Smooth muscle cell of bladder (primary cell): ENCODE measurements at places on chromosomes 7 and 10. TPM values are rescaled to one million over a fixed set of nuclear protein-coding genes. Genes with fewer than 3 reads are reported as not detected.

Gene FAM221A
- total RNA-seq: 0.65 and 1.7 TPM in 2 replicates

Gene GHRHR
- total RNA-seq: not detected in 2 replicates

Gene BRAT1
- 15.4 and 23.3 TPM in 2 replicates for total RNA-seq

Gene NKX2-3
- not detected in 2 replicates for total RNA-seq

Gene SEC23IP
- total RNA-seq: 17.9 and 42.5 TPM in 2 replicates

Gene PRPS1L1
- total RNA-seq: 0.09 TPM in 1 of 2 replicates, not detected in the other
